NB4 (cell line): ENCODE measurements at places on chromosomes 11 and 22.

DNA sequence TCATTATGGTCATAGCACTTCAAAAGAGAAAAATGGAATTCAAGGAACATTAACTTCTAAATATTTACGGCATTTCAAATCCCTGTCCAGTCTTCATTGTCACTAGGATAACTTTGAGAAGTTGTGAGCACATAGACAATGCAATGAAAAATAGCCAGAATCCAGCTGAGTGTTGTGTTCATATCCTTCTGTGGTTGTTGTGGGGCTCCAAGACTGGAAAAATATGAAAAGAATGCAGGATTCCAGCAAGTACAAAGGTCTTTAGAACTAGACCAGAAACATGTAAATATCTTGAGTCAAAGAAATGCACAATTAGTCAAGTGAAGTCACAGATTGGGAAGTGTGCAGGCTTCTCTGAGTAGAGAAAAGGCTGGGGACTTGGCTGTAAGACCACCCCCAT is 68.7 kb downstream of the WT1 start:
- DNase-seq = no peak

- peak; percentile 57 for DNase-seq
These were observed 561 bp downstream of the PGM2L1 start for GRCh38 chr11:74397501-74398243.

GRCh38 chr11:12073436-12073835 is 37.0 kb upstream of the MICAL2 start:
- no peak for DNase-seq

DNA sequence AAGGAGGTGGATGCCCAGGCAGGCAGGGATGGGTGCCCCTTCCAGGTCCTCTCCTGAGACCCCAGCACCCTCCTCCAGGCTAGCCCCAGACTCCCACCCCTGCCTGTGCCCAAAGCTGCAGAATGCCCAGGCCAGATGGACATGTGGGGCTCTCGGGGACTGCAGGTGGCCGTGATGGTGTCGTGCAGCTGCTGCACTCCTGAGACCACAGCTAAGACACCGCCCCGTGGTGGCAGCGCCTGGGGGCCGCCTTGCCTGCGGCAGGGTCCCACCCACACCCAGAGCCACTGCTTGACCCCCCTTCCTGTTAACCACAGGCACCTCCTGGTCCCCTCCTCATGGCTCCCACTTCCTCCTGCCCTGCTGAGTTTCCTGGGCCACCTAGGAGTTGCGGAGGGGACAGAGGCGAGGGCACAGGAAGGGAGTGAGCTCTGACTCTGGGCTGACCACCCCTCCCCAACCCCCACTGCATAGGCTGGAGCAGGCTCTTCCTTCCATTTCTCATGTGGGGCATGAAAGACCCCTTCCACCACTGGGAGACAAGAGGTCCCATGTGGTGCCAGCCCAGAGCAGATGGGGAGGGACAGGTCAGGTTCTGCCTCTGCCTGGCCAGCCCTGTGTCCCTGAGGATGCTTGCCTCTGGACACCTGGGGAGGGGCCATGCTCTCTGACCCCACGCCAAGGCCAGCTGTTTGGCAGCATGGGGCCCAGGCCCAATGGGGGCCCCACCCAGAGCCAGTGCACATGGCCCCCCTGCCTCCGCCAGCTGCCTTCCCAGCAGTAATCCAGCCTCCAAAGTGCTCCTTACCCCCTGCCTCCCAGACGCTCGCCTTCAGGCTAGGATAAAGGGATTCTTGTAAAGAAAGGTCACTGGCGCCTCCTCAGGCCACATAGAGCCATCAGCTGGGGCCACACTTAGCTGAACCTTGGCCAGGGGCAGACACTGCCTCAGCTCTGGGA is 29.3 kb downstream of the OSBPL5 start:
- DNase-seq = peak; percentile 96

- DNase-seq = no peak
These were observed 15.3 kb downstream of the BPIFC start for GRCh38 chr22:32448980-32449379.

- no peak for DNase-seq
These were observed 56.0 kb downstream of the COPB1 start for GRCh38 chr11:14443638-14444037.

DNA sequence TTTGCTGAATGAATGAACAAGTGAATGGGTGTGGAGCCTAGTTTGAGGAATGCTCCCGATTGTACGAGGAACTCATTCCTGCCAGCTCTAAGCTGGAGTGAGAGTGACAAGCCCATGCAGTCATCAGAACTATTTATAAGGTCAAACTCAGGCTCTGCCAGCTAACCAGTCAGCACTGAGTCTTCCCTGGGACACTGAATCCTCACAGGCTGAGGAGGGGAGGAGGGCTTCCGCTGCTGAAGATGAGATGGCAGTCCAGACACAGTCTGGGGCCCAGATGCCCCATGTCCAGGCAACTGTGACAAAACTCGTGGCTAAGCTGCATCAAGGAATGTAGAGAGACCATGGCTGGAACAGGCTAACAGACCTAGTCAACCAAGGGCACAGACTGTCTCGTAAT is 4.0 kb downstream of the LRP4 start:
- no peak for DNase-seq

GRCh38 chr22:36218648-36219193 is 17.1 kb upstream of the APOL4 start:
- DNase-seq = peak; percentile 16

DNA sequence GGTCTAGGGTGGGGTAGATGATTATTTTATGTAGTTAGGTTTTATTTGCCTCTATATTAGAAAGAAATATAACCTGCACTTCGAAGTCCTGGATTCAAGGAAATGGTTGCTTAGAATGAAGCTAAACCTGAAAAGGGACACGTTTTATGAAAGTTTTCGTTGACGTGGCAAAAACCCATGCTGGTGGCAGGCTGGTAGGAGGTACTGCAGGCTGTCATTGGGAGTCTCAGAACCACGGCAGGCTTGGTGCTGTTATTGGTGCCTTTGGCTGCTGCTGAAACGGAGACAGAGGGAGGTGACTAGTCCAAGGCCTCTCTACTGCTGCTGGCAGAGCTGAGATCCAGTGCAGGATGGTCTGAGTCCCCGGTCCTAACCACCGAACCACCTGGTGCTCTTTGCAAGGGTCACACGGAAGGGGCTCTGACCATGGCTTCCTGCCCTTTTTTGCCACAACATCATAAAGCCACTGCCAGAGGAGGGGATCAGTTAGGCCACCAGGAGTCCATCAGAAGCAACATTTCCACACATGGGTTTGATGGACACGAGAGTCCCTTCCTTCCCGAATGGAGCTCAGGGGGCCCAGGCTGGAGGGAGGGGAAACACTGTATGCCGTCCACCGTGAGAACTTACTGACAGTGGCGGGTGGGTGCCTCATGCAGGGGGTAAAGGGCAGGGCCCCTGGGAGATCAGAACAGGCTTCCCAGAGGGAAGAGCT is 13.4 kb downstream of the CSF2RB start:
- no peak for DNase-seq
